SK-N-MC (cell line): ENCODE measurements at places on chromosomes 12 and 14.

- DNase-seq, result no peak
These were observed 7.5 kb downstream of the ITPR2 start for GRCh38 chr12:26825459-26826016.

- DNase-seq, result no peak
These were observed 154.1 kb upstream of the FKBP4 start for GRCh38 chr12:2640709-2641108.

DNA sequence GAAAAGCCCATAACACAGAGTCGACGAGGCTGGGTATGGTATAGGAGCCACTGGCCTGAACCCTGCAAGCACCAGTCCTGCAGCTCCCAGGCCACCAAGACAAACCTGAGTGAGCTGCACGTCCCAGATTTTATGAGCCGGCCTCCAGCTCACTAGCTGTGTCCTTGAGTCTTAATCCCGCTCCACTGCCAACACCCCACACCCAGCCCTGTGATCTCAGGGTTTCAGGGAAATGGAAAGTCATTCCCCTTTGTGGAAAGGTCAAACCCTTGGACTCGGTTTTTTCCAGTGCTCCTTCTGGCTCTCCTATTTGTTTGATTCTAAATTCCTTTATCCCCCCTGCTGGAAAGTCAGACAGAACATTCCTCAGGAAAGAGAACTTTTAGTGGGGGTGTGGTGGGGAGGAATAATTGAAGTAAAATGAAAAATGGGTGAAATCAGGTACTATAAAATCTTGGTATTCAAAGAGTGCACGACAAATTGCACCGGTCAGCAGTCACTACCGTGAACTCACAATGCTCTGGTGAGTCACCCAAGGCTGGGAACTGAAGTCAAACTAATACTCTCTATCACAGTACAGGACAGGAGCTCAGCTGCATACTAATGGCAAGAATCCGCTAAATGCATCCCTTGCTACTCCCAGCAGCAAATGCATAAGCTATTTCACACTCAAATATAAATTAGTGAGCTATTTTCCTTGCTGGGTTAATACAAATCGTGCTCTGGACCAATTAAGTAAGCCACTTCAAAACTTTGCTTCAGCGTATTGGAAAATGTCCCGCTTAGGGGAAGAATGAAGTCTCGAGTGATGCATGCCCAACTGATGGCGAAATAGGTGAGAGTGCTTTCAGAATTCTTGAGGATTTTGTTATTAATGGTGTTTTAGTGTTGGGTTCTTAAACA is 9.0 kb downstream of the PITPNM2 start:
- DNase-seq, result no peak

DNA sequence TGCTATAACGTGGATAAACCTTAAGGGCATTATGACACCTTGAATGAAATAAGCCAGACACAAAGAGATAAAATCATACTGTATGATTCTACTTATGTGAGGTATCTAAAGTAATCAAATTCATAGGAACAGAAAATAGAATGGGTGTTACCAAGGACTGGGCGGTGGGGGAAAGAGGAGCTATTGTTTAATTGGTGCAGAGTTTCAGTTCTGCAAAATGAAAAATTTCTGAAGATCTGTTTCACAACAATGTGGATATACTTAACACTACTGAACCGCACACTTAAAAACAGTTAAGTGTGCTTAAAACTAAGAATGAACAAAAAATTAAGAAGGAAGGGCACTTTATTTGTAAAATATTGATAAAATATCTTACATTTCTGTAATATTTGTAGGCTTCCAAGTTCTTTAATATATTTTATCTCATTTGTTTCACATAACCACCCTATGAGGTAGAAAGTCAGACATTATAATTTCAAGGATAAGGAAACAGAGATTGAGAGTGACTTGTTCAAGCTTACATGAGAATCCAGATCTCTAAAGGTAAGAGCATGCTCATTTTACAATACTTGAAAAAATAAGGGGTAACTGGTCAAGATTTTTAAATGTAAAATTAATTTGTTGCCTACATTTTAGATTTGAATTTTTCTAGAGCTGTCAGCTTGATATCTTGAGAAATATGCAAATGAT is 14.9 kb downstream of the LTA4H start:
- DNase-seq, result no peak

- DNase-seq, result no peak
These were observed 16.8 kb upstream of the MYL2 start for GRCh38 chr12:110937104-110937641.

- DNase-seq, result no peak
These were observed 62.1 kb downstream of the ARF6 start for GRCh38 chr14:49955024-49955423.

- no peak for DNase-seq
These were observed 87.1 kb downstream of the GPR135 start for GRCh38 chr14:59377991-59378601.

DNA sequence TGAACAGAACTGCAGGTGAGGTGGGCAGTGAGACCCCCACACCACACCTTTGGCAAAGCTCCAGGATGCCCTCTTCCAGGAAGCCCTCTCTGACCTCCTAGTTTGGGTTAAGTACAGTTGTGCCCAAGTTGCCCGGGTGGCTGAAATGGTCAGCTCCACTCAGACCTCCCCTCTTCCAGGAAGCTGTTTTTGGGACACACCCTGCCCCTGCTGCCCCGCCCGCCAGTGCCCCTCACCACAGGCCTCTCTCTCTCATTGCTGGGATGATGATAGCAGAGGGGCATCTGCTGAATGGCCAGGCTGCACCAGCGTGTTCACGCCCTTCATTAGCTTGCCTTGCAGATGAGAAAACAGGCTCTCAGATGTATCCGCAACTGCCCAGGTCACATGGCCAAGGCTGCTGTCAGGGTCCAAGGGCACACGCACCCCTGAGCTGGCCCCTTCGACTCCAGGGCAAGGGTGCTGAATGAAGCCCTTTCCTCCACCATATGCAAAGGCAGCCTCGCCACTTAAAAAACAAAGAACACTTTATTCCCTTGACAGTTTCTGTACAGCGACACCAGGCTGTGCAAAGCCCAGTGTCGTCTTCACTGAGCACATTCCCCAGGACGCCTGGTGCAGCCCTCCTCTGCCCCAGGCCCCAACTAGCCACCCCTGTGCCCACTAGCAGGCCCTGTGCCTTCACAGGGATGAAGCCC is 15.5 kb downstream of the SLC25A29 start:
- DNase-seq, result no peak

GRCh38 chr14:106134886-106135285 is 608.5 kb downstream of the TMEM121 start:
- no peak for DNase-seq

DNA sequence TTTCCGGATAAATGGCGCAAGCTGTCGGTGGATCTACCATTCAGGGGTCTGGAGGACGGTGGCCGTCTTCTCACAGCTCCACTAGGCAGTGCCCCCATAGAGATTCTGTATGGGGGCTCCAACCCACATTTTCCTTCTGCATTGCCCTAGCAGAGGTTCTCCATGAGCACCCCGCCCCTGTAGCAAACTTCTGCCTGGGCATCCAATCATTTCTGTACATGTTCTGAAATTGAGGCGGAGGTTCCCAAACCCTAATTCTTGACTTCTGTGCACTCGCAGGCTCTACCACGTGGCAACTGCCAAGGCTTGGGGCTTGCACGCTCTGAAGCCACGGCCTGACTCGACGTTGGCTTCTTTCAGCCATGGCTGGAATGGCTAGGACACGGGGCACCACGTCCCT is 5.1 kb upstream of the SERPINA10 start:
- no peak for DNase-seq

DNA sequence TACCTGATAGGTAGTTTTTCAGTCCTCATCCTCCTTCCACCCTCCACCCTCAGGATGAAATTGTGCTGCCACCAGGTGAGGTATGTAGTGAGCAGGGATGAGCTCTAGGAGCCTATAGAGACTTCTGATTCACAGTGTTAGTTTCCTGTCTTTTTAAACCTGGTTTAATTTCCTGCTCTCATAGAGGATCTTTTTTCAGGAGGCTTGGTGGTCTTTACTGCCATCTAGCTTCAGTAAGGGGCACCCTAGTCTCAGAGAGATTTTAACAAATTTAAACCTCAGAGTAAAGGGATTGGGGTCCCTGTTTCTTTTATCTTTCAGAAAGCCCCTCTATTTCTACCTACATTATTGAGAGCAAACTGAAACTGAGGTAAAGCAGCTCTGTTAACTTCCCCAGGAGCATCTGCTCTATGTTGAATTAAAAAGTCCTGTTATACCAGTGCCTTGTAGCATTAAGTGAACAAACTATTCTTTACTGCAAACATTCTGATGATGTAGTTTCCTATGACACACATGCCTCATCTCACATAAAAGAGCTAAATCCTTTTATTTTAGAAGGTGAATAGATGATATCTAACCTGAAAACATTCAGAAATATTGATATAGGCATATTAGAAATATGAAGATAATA is 172.2 kb upstream of the DDHD1 start:
- no peak for DNase-seq

DNA sequence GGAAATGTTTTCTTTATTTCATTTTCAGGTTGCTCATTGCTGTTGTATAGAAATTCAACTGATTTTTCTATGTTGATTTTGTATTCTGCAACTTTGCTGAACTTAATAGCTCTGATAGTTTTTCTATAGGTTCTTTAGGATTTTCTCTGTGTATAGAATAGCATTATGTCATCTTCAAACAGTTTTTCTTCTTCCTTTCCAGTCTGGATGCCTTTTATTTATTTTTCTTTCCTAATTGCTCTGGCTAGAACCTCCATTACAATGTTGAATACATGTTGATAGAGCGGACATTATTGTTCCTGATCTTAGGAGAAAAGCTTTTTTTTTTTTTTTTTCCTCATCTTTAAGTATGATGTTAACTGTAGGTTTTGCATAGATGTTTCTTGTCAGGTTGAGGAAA is 39.2 kb downstream of the MIA2 start:
- no peak for DNase-seq

- DNase-seq, result no peak
These were observed 186.7 kb downstream of the EFCAB11 start for GRCh38 chr14:89767861-89768268.

- DNase-seq, result no peak
These were observed 8.4 kb downstream of the OR6S1 start for GRCh38 chr14:20632831-20633691.

DNA sequence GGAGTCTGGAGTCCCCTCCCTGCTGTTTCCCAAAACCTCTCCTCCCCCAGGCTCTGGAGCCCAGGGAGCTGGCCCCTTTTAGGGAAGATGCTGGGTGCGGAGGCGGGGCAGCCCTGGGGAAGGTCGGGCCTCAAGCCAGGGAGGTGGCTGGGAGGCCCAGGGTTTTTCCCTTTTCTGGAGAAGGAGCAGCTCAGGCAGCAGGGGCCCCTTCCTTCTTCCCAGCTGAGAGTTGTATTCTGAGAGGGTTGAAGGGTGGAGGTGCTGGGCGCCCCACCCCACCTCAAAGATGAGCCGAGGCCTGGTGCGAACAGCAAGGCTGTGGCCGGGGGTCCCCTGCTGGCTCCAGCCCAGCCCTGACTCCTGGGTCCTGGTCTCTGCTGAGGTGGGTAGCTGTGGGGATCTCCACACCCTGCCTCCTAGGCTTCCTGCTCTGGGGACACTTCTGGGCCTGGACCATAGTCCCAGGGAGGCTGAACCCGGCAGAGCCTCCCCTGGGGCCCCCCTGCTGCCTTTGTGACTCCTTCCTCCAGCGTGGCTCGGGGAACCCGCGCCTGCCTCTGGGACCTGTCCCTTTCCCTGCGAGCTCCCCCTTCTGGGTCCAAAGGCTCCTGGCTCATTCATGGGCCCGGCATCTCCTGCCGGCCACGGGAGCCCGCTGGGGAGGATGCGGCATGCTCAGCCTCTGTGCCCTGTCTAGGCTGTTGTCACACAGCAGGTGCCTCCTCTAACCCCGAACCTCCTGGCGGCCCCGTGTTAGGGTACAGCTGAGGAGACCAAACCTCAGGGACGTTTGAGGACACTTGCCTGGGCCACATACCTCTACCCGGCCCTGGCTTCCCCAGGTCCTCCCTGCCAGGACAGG is 4.4 kb downstream of the TRMT61A start:
- DNase-seq, result no peak

DNA sequence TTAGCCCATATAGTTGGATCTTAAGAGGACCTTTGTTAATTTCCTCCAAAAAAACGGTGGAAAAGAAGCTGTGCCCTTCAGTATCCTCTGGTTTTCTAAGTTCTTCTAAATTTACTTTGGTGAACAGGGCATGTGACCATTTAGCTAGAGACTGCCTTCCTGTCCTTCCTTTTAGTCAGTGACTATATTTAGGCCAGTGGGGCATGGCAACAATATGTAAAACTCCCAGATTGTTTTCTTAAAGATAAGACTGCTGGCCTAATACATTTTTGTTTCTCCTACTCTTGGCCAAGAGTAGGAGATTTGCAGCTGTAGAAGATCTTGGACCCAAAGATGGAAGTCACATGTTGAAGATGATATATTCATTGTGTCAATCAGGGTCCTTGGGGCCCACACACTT is 325.1 kb upstream of the DCN start:
- DNase-seq, result no peak

GRCh38 chr14:22462923-22463322 is 126.1 kb downstream of the DAD1 start:
- DNase-seq, result no peak

DNA sequence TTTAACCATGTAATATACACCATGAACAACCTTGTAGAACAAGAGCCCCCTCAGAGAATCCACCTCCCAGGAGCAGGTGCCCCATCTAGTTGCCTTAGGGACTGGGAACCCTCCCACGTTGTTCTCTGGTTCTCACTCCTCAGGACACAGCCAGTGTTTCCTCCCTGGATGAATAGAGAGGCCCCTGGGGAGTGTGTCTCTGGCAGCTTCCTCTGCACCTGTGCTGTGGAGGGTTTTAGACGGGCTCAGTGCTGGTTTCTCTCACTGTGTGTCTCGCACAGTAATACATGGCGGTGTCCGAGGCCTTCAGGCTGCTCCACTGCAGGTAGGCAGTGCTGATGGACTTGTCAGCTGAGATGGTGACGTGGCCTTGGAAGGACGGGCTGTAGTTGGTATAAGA is 581.3 kb downstream of the TMEM121 start:
- DNase-seq, result no peak

DNA sequence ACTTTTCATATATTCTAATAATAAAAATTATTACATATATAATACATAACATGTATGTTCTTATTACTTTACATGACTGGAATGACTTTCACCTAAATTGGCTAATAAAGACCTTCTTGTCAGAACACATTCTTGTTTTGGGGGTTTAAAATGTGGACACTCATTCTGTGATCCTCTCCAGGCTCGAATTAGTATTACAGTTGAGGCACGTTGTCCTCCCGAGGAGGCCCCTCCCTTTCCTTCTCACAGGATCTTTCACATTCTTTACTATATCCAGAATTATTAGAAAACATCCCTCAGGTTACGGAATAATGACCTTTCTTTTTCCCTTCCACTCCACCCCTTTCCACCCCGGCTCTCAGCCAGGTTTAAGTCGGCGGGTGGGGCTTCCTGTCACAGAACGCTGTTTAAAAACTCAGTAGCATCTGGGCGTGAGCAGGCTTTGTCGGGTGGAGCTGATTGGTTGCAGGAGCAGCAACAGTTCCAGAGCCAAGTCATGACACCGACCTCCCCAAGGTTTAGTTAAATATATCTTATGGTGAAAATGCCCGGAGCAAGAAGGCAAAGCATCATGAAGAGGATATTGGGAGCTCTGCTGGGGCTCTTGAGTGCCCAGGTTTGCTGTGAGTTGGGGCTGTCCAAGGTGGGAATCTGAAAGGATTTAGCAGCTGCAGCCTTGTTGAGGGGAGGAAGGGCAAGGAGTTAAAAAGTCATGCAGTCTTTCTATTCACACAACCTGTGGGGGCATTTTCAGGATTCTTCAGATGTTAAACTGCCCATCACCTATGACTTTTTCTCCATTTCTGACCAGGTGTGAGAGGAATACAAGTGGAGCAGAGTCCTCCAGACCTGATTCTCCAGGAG is 396.7 kb upstream of the OR4E1 start:
- no peak for DNase-seq
